Activated T-helper 1 cell treated with anti-CD3 and anti-CD28 coated beads, Interleukin-12 subunit alpha, Interleukin-12 subunit beta, Interleukin-2, Interleukin-4 antibody, amounts not matched to agents 30 ng/mL and 10 ng/mL and 1 ng/mL, durations not matched to agents 14 hours and 24 hours and 36 hours (primary cell): ENCODE measurements at places on chromosomes 12 and 14. TPM values are rescaled to one million over a fixed set of nuclear protein-coding genes. Genes with fewer than 3 reads are reported as not detected.

KCNA5 gene
- total RNA-seq, result not detected in 2 replicates

DNA sequence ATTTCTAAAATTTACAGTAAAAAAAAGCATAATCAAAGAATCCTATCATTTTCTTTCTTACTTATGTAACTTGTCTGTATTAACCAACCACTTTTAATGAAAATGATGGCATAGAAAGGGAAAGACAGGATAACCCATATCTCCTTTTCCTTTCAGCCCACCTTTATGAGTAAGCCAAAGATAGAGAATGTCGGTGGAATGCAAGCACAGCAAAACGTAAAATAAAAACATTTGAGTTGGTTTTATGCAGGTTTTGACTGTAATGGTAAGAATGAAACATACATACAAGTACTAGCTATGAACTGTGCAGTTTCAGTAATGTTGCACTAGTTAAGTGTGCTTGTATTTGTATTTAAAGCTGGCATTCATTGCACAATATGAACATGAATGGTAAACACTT lies 360.3 kb downstream of the FOXG1 start:
- no peak for DNase-seq

ACRBP gene
- total RNA-seq, result 0.83 and 1.0 TPM in 2 replicates

DNA sequence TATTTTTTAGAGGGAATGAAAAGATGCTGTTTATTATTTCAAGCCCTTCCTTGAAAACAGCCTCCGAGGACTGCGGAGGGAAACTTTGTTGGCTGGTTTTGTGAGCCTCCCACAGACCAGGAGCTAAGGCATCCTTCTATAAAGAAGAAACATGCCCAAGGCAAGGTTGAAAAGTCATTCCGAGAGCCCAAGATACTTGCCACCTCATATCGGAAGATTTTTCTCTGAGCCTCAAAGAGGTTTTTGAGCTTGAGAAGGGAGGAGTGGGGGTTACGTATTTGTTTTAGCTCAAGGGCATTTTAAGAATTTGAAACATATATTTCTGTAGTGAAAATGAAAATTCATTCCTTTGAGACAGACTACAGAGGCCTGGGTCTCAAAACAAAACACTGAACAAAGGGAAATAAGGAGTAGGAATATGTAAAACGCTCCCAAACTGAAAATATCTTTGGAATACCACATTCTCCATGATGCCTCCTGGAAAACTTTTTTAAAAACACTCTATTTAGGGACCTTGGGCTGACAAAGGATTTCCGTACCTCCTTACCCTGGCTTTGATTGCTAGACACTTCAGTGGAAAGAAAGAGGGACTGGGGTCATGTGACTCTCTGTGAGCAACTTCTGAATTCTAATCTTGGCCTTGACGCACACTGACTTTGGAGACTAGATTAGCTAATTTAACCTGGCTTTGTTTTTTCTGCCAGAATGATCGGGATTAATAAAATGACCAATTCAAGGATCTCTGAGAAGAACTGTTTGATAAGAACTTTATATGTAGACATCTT lies 180.9 kb downstream of the SRGAP1 start:
- DNase-seq, result no peak

GRCh38 chr12:21888276-21888863 lies 52.9 kb downstream of the ABCC9 start:
- DNase-seq, result no peak

- no peak for DNase-seq
These were observed 43.8 kb downstream of the CCNK start for GRCh38 chr14:99524804-99525698.

DNA sequence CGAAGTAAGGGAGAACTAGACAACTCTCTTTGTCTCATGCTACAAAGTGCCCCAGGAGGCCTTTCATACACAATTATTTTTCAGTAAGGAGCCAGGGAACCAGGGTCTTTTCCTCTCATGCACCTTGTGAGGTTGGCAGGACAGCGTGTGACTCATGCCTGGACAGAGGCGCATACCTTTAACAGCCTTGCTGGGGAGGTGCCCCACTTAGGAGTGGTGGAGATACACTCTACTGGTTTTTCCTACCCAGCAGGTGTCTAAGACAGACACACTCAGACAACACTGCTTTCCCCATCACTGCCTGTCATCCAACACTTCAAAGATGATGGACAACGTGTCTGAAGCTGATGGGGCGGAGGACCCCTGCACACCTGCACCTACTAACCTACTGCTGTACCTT lies 49.1 kb downstream of the B4GALNT3 start:
- no peak for DNase-seq

AGAP2 gene
- total RNA-seq, result 31.5 and 33.4 TPM in 2 replicates

- no peak for DNase-seq
These were observed 17.1 kb upstream of the MYO1H start for GRCh38 chr12:109330282-109331230.

INHBC gene
- 0.15 TPM in 1 of 2 replicates, not detected in the other for total RNA-seq

FGF6 gene
- not detected in 2 replicates for total RNA-seq

DNA sequence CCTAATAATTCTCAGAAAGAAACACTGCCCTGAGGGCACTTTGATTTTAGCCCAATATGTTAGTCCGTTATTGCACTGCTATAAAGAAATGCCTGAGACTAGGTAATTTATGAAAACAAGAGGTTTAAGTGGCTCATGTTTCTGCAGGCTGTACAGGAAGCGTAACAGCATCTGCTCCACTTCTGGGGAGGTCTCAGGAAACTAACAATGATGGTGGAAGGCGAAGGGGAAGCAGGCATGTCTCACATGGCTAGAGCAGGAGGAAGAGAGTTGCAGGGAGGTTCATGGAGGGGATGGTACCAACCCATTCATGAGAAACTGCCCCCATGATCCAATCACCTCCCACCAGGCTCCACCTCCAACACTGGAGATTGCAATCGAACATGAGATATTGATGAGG lies 49.4 kb upstream of the RERG start:
- DNase-seq, result no peak

DNA sequence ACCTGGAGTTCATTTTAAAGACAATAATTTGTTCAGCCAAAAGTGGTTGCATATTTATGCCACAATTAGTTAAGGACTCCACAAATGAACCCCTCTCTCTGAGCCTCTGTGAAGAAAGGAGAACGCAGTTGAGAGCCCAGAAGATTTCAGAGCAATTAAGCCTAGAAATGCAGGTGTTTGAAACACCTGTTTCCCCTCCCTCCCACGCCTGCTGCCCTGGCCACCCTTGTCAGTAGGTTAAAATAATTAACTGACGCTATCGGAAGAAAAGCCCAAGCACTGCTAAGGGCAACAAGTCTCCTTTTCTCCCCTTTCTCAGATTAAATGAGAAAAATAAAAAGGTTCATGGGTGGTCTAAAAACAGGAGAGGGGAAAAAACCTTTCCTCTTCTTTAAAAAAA lies 99.2 kb downstream of the PPM1A start:
- DNase-seq, result no peak

FITM1 gene
- total RNA-seq, result 0.26 TPM in 1 of 2 replicates, not detected in the other

DNA sequence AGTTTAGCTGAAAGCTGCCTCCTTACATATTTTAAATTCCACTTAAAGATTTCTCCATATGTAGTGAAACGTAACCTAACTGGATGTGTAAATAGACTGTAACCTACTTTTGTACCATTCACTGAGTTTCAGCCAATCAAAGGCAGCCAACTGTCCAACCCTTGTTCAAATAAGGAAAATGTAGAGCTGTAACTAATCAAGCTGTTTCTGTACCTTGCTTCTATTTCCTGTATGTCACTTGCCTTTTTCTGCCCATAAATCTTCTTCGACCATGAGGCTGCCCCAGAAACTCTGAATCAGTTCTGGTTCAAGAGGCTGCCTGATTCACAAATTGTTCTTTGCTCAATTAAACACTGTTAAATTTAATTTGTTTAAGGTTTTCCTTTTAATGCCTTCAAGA lies 6.3 kb downstream of the SLC7A8 start:
- no peak for DNase-seq

WNT1 gene
- total RNA-seq, result 0.21 and 0.24 TPM in 2 replicates
